ENCODE measurements at places on chromosomes 11 and 22.

DNA sequence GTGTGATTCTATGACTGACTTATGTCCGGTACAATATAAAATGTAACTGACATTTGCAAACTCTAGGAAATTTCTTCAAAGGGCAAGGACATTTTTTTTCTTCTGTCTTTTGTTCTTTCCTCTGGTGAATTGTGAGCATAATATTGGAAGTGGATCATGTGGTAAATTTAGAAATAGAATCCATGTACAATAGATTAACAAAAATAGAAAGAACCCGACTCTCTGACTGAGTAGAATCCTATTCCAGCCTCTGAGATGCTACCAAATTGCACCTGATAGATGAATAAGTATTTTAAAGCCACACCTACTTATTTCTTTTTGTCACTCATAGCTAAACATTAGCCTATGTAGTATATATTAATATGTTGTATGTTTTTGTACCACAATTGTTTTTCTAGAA is 860.3 kb downstream of the LUZP2 start:
- DNase-seq: no peak

- DNase-seq: no peak
Observed at GRCh38 chr22:39819429-39819828, 74.1 kb downstream of the ENTHD1 start.

DNA sequence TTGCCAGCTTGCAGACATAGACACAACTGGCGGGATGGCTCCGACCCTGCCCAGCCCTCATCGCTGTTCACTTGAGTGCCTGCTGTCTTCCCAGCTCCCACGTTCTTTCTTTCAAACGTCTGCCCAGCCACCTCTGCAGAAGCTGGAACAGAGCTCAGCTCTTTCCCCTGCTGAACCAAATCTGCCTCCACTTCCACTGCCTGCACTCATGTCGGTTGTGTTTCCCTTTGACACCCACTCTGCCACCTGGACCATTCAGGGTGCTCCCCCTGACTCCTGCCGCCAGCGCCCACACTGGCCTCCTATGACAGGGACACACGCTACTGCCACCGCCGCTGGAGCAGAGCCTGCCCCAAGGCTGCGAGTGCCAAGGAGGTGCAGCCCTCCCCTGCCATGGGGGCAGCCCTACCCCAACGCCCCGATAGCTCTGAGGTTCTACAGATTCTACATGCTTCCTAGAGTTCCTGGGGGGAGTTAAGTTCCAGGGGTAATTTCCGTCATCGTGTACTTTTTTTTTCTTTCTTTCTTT is 37.9 kb downstream of the TST start:
- DNase-seq: no peak

- DNase-seq: no peak
Observed at GRCh38 chr11:78180751-78181150, 7.7 kb downstream of the KCTD21 start.

- no peak for DNase-seq
Observed at GRCh38 chr11:96863520-96863919, 473.7 kb downstream of the JRKL start.

GRCh38 chr11:102154806-102155205 is 44.6 kb downstream of the YAP1 start:
- DNase-seq: no peak

- no peak for DNase-seq
Observed at GRCh38 chr11:64523456-64524157, 67.4 kb upstream of the SLC22A12 start.
